GM13976 (cell line): ENCODE measurements at places on chromosomes 1 and 21.

DNA sequence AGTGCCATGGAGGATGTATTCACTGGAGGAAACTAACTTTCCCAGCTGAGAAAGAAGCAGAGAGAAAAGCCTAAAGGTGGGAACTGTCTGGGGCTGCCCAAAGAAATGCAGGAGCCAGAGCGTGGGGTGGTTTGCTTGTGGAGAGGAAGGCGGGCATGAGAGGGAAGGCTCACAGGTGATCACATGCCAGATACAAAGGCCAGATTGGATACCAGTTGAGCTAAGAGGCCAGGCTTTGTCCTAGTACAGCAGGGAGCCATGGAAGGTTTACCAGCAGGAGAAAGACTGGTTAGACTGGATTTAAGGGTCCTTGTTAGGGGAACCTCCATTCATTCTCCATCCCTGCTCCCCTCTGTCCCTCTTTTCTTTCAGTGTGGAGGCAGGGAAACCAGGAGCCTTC lies 66.4 kb downstream of the BEND5 start:
- no peak for DNase-seq

DNA sequence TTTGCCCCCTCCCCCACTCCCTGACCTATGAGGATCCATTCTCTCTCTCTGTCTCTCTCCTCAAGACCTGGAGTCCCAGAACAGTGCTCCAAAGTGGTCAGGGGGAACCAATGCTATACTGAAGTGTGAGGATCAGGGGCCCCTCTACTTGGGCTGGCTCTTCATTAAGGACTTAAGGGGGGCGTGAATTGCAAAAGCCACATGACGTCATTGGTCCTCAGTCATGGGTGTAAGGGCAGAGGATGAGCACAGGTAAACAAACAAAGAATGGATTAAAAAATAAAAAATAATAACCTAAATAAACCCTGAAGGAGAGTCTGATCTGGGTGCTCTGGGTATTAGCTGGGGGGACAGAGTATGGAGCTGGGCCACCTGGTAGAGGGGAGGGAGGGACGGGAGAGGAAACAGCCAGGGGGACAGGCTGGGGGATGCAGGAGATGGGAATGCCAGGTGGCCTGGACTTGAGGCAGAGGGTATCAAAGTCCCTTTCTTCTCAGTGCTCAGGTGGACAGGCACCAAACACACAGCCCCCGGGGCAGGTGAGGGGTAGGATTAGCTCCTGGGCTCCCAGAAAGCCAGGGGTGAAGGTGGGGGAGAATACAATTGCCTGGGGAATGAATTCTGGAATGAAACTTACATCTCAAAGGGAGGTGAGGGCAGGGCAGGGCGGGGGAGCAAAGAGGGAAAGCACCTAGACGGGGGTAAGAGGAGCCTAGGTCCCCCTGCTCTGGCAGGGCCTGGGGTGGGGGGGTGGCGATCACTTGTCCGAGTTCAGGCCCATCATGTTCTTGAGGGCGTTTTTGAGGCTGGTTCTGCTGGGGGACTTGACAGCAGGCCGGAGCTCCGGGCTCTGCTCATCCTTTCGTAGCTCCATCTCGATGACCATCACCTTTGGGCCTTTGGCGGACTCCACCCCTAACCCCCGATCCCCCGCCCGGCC lies 4.6 kb downstream of the MPZ start:
- no peak for DNase-seq

- DNase-seq, result no peak
Measured at GRCh38 chr21:35162831-35163230, 113.7 kb upstream of the RUNX1 start.

- no peak for DNase-seq
Measured at GRCh38 chr21:32423320-32424190, 11.0 kb downstream of the EVA1C start.

DNA sequence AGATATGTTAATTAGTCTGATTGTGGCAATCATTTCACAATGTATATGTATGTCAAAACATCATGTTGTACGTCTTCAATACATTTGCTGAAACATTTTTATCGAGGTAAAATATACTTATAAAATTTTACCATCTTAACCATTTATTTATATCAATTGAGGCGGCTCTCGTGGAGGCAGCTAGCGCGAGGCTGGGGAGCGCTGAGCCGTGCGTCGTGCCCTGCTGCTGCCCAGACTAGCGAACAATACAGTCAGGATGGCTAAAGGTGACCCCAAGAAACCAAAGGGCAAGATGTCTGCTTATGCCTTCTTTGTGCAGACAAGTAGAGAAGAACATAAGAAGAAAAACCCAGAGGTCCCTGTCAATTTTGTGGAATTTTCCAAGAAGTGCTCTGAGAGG lies 202.5 kb upstream of the PBX1 start:
- DNase-seq, result no peak

DNA sequence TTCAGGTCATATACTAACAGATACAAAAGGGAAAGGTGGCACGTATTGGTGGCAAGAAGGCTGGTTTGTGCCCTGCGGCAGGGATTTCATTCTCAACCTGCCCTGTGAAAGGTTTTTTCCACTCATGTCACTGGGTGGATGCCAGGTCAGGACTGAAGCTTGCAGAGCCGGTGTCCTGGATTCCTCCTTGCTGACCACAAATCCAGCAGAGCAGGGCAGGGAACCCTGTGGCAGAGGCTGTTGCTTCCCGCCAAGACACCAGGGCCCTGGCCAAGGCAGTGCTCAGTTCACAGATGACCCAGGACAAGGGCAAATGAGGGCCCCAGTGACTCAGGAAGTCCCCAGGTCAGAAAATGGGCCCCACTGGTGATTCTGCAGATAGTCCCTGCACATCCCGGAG lies 16.4 kb downstream of the BSND start:
- DNase-seq, result no peak

DNA sequence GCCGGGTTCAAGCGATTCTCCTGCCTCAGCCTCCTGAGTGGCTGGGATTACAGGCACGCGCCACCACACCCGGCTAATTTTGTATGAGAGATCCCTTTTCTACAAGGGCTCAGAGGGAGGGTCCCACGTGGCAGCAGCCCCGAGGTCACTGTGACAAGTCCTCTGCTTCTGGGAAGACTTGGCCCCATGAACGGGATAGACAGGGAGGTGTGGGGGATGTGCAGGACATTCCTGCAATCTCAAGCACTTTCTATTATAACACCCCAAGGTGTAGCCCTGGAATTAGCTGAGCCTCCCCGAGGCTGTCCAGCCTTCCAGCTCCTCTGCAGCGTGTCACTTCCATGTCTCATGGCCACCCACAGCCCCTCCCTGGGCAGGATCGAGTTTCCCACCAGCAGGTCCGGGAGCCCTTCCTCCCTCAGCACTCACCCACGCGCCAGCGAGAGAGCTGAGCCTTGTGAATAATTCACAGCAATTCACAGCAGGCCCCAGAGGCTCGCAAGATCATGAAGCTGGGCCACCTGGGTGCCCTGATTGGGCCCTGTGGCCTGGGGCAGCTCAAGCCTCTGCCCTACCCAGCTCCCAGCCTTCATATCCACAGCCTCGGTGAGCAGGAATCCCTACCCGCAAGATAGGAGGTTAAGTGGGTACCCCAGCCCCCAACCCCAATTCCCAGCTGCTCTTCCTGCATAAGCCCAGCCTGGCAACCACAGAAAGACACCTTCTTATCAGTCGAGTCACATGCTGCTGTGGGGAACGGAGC lies 22.8 kb upstream of the RNU1-4 start:
- peak; percentile 43 for DNase-seq

DNA sequence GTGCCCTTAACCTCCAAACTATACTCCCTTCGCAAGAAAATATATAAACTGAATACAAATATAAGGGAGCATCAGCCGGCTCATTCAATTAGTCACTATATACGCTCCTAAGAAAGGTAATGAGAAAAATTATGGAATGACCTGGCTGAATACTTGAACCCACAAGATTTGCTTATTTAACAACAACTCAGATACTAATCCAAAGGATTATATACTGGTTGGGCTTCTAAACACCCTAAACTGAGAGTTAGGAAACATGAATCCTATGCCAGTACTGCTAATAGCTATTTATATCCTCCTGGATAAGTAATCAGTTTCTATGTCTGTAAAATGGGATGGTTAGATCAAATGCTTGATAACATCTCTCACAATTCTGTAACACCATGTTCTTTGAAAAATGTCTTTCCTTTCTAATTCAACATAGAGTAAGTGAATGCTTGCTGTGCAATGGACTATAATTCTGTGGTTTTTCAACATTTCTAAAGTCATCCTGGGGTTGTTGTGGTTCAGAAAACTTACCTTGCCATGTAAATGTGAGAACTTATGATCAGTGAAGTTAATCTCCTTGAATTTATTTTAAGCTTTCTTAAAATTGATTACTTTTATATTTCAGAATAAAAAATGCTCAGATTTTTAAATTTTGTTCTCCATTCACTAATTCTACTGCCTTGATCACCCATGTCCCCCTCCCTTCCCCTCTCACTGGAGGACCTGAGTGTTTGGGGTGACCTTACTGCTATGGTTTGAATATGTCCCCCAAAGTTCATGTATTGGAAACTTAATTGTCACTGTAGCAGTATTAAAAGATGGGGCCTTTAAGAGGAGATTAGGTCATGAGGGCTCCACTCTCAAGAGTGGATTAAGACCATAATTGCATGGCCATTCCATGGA lies 14.5 kb downstream of the DUSP10 start:
- DNase-seq, result no peak
